Stimulated activated CD8-positive, alpha-beta memory T cell treated with anti-CD3 and anti-CD28 coated beads, Interleukin-12 subunit alpha, Interleukin-12 subunit beta, amount 100 ng/mL, for 4 hours (primary cell): ENCODE measurements at places on chromosomes 7 and 10.

DNA sequence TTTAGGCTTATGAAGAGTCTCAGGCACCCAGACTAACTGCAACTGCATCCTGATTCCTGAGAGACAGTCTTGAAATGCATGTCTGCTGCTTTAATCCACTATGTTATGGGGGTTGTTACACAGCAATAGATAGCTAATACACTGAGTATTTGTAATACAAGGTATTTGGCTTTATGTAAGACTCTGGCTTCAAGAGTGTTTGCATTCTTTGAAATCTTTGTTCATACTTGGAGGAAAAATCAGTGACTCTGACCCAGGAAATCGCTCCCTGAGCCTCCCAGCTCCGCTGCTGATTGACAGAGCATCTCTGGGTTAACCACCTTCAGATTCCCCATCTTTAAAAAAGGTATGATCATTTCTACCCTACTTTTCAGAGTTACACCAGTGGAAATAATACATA, 133.9 kb downstream of the MTPAP start:
- DNase-seq = no peak

DNA sequence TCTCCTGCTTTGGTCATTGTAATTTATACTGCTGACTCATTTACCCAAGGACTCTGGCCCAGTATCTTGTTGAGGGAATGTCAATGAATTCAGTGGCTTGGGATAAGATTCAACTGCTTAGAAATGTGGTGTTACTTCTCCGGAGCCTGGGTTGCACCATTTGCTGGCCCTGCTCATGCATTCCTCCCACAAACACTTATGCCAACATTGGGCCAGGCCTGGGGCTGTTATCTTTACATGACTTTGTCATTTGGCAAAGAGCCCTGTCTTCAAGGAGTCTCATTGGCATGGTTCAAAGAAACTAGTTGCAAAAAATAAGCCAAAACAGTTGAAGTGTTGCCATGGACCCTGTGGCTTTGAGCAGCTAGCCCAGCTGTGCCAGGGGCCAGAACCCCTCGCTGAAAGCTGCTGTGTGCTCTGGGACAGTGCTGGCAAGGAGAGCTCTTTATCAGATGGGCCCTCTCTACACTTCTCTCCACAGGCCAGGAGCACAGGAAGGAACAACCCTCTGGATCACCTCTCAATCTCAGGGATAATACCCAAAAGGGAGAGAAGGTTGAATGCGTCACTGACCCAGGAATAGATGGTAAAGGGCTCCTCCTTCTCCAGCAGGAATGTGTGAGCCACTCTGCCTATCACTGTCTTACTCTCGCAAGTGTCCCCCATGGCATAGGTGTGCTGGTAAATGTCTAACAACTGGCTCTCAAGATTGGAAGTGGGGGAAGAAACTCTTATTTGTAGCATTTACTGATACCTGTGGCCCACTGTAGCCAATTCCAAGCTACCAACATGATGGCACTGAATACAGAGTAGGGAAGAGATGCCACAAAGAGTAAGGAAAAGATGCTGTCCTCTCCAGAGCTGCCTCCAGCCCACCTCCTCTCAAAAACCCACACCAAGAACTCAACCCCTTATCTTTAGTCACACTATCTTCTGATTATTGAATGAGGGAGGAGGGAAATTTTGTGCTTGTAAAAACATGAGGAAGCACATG, 23.5 kb upstream of the PDE1C start:
- DNase-seq = no peak

- DNase-seq = no peak
Measured at GRCh38 chr10:100254191-100254590, 13.2 kb downstream of the CWF19L1 start.

GRCh38 chr7:49001610-49002033, 77.3 kb downstream of the CDC14C start:
- no peak for DNase-seq

- no peak for DNase-seq
Measured at GRCh38 chr7:50724526-50725520, 57.9 kb downstream of the GRB10 start.

DNA sequence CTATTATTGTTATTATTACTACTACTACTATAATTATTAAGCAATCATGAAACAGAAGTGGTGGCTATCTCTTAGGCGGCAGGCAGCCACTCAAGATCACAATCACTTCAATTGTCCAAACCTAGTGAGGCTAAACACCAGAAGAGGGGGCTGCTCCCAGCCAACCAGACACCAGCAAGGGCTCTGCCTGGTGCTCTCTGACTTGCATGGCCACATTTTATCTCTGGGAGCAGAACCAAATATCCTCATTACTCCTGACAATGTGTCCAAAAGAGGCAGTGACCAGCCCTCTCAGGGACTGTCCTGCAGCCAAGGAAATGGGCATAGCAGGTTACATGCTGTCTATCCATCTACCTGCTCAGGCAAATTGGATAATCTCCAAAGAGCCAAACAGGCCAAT, 187.4 kb upstream of the PDE1C start:
- DNase-seq = no peak

GRCh38 chr10:100130831-100131230, 49.2 kb upstream of the CPN1 start:
- DNase-seq = no peak

DNA sequence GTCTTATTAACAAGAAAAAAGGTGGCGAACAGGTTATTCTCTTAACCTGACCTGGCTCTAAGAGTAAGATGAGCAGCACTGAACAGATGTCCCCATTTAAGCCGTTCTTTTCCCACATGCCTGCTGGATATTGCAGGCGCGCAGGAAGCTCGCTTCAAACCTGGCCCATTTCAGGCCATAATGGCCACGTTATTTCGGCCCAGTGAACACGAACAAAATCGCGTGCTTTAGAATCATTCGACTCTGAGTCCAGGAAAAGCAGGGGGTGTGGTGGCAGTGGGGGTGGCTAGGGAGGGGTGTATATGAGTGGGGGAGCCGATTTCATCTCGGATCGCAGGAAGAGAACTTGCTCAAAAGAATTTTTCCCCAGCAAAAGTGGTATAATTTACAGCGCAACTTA, 6.6 kb upstream of the SP8 start:
- DNase-seq = no peak

DNA sequence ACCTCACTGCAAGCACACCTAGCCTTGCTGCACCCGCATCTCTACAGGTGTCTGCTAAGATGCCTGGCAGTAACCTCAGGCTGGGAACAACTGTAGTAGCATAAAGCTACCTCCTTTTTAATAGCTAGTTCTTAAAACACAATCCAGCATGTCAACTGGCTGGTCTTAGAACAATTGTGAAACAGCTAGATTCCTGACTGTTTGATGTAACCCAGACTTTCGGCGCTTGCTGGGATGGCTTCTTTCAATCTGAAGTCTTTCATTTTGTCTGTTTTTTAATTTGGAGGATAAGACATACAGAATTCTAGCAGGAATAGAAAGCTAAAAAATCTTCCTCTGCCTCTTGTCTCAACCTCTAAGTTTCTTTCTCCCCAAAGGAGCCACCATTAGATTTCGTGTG, 59.8 kb downstream of the GSDME start:
- DNase-seq = no peak

DNA sequence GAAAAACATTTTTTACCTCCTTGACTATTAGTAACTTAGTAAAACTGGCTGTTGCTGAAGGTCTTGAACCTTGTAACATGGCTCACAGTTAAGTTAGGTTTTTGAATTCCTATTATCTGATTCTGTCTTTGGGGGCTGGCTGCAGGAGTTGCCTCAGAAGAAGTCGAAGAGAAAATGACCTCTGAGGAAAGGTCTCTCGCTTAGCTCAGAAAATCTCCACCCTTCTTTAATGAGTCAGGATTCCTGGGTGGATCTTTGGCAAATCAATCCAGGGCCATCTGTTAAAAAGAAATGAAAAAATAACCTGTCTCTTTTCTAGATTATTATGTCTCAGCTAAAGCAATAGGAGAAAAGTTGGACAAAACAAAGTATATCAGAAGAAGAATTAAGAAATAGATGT, 267.8 kb upstream of the SEMA3C start:
- no peak for DNase-seq

GRCh38 chr7:5284304-5285281, 1.9 kb downstream of the SLC29A4 start:
- DNase-seq = no peak

DNA sequence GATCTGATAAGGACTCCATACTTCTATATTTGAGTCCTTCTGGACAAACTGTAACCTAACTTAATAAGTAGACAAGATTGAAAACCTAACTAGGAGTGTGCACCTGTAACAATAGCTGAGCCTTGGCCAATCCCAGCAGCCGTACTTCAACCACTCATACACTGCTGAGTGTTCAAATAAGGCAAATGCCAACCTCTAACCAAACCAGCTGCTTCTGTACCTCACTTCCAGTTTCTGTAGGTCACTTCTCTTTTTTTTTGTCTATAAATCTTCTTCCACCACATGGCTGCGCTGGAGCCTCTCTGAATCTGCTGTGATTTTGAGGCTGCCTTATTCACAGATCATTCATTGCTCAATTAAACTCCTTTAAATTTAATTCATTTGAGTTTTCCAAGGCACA, 753.2 kb downstream of the DNAJB9 start:
- DNase-seq = no peak

DNA sequence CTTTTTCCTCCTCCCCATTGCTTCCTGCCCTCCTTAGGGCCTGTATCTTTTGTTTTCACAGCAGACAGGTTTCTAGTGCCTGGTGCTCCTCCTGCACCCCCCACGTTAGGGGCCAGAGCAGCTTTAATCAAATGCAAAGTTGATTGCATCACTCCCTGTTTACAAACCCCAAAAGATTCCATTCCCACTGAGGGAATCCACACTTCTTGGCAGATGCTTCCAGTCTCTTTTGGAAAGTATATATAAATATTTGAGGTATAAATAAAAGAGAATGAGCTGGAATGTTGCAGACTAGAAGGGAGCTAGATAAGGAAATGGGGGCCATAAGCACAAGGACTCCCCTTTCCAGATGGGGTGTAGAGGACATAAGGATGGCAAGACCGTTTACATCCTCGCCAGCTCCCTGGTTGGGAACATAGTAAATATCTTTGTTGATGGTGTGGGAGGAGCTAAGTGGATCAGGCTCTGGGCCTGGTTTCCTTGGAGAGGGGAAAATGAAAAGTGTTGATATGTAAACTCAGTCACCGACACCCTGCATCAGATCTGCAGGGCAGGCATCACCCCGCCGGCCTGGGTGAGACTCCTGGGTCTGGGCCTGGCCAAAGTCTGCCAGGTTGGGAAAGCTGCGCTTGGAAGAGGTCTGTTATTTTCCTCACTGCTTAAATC, 6.2 kb downstream of the RARRES2 start:
- no peak for DNase-seq

DNA sequence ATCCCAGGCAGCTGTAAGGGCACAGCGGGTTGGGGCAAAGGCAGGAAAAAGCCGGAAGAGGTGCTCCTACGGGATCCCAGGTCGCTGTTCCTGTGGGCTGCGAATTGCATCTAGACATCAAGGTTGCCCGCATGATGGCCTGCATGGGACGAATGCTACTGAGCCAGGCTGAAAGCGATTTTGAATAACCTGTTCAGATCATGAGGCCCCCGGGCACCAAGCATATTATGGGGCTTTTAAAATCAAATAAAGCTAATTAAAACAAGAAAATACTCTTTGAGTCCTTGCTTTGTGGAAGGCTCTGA, 37.1 kb downstream of the CAMK2B start:
- no peak for DNase-seq

DNA sequence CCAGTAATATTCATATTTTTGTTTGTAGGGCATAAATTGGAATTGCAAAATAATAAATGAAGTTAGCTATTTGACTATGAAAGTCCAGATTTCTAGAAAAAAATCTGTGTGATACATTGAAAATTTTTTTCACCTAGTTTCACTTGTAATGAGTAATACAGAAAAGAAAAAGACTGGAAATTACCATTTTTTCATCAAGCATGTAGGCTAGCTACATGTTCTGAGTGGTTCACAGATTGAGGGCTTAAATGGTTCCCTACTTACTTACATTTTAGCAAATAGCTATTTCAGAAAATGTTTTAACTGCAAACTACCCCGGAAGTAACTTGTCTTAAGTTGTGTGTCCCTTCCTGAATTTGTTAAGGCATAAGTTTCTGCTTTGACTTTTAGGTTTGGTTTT, 396.0 kb downstream of the PHF14 start:
- no peak for DNase-seq

- no peak for DNase-seq
Measured at GRCh38 chr7:103379270-103379975, 32.0 kb downstream of the PSMC2 start.

DNA sequence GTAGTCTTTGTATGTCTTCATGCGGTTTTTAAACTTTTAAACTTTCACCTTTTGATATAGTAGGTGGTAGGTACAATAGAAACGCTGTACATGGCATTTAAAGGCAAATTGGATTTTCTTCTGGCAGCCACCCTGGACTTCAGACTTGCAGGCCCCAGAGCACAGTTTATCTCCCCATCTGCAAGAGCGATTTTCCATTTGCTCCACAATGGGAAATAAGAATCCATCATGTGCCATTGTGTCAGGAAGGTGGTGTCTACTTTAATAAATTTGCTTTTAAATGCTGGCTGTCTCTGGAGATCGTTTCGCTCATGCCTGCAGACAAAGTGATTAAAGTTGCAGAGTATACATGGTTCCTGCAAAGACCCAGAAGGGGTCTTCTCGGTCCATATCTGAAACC, 38.9 kb downstream of the UNC5B start:
- no peak for DNase-seq

GRCh38 chr7:151339651-151340382, 1.8 kb upstream of the NUB1 start:
- no peak for DNase-seq

DNA sequence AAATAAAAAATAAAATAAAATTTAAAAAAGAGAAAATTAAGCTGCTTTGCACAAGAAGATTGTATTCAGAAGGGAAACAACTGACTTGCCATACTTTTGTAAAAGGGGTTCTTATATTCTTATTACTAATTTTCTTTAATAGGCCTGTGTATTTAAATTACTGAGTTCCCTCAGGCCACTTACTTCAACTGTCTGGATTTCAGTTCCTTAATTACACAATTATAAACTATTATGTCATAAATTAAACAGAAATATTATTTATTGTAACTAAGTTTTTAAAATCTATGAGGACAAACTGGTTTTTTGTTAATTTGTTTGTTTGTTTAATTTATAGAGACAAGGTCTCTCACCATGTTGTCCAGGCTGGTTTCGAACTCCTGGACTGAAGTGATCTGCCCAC, 22.4 kb upstream of the MICU1 start:
- no peak for DNase-seq

GRCh38 chr10:35384265-35384868, 48.1 kb downstream of the CCNY start:
- no peak for DNase-seq

GRCh38 chr10:89414146-89414878, at the start of gene IFIT5:
TSS of gene IFIT5 (plus strand) at chr10:89414568. CDS start at chr10:89414799, 231 bp downstream.
- DNase-seq = peak; percentile 53

DNA sequence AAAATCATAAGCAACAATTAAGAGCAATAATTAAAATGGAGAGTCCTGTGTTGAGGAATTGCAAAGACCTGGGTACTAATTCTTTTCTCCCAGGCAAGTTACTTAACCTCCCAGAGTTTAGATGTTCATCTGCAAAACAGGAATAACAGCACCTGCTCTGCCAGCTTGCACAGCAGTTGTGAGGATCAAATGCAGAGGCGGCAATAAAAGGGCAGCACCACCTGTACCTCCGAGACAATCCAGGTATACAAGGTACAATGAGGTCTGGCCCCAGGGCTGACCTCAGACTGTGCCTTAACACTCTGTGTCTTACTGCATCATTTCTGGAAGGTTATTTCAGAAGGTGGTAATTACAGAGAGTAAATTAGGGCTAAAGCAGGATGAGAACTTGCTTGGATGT, 14.5 kb upstream of the FAM204A start:
- no peak for DNase-seq

GRCh38 chr10:84179059-84179710, 5.6 kb downstream of the GPR15LG start:
- no peak for DNase-seq

- no peak for DNase-seq
Measured at GRCh38 chr10:45442662-45443061, 68.6 kb downstream of the ALOX5 start.
